ENCODE measurements at places on chromosomes 1 and 21.
A peak's percentile ranks its signal among the peaks of the same experiment; 100 is the strongest.

GRCh38 chr1:27644369-27645070, 9.5 kb upstream of the FGR start:
- DNase-seq = no peak

DNA sequence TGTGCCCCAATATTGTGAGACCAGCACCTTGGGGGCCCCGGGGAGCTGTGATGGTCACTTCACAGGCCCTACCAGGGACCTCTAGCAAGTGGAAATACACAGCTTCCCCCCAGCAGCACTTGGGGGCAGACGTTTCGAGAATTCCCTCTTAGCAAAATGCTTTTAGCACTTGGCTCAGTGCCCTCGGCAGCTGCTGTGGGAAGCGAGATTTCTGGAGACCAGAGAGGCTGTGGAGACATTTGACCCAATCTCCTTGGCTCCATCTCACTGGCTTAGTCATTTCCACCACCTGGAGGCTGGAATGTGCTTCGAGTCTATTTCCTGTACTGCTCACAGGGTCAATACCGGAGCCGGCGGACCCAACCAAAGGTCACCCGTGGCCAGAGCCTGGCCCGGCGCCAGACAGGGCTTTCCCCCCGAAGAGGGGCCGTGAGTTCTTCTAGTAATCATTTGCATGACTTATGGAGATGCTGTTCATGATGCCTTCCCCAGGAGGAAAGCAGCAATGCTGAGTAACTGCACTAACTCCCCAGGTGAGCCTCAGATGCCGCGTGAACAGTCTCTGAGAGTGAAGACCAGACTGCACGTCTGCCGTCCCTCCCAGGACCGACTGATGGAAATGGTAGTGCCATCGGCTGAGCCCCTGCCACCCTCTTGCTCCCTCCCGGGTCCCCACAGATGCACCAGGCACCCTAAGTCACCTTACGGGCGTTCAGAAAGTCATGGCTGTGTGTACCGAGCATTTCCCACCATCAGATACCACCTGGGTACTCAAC, 4.4 kb upstream of the C2CD2 start:
- DNase-seq = peak; percentile 86

DNA sequence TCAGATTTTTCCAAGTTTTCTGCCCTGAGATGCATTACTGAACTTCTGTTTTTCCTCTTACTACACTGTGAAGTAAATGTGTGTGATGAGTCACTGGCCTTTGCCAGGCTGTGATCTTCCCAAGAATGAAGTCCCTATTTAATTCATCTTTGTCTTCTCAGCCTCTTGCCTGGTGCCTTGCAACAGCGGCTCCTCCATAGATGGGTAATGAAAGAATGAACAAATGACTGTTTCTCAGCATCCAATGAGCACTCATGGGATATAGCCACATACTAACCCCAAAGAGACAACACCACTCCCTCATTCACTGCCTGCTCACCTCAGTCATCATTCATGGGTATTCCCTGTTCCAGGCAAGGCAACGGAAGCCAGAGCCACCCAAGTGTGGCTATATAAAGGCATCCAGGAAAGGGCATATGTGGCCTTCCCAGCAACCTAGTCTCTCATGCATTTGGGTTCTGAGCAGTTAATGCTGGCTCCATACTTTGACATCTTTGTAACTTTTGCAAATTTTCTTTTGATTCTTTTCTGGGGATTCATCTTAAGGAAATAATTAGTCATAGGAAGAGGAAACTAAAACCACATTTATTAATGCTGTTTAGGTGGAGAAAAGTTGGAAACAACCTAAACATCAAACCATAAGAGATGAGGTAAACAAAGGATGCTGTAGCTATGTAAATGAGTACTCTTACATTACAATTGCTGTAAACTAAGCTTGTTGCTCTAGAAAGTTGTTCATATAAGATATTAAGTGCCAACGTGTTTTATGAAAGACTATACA, 71.9 kb downstream of the HIVEP3 start:
- no peak for DNase-seq

DNA sequence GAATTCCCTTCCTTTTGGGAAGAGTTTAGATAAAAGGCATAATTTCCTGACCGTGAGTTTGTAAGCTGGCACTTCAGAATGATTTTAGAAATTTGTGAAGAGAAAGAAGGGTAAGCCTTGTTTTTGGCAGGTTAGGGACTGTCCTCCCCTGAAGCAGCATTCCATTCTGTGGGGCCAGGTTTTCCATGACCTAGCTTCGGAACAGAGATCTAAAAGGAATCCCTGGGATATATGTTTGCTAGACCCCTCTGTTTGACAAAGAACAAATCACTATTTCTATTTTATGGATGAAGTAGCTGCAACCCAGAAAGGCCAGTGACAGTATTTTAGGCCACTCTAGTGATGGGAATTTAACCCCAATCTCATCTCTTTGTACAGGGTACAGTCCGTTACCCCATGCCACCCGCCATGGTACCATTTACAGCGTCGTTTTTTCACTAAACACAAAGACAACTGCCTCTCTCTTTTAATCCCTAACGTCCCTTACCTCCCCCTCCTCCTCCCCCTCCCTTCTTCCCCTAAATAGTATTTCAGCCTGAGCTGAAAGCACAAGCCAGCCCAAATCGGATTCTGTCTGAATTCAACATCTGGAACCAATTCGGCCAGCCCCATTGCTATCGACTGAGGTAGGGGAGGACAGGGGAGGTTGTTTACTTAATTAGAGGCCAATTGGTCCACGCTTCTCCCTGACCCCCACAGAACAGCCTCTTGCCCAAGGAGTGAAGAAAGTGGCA, 23.4 kb upstream of the IKBKE start:
- peak; percentile 48 for DNase-seq

GRCh38 chr1:6996371-6996770, 211.1 kb downstream of the CAMTA1 start:
- DNase-seq = no peak

DNA sequence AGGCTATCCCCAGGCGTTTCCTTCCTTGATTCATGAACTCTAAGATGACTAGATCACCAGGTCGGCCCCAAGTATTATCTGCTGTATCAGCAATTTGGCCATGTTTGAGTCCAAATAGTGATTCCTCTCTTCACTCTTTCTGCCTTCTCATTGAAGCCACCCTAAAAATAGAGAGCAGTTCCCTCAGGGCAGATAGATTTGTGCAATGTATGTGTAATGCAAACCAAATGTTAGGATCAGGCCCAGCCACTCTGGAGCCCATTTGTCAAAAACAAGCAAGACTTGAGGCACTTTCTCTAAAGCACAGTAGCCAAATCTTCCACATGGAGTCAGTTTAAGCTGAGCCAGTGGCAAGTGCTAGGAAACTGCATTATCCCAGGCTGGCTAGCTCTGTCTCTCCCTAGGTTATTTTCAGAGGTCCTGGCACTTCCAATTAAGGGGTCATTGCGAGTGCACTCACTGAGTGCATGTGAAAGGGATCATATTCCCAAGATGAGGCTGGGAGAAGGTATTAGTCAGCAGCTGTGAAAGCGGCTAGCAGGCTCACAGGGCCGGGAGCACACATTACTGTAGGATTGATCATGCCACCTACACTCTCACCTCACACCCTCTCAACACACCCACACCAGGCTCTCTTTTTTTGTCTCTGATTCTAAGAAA, 97.9 kb upstream of the RAB3GAP2 start:
- peak; percentile 75 for DNase-seq

DNA sequence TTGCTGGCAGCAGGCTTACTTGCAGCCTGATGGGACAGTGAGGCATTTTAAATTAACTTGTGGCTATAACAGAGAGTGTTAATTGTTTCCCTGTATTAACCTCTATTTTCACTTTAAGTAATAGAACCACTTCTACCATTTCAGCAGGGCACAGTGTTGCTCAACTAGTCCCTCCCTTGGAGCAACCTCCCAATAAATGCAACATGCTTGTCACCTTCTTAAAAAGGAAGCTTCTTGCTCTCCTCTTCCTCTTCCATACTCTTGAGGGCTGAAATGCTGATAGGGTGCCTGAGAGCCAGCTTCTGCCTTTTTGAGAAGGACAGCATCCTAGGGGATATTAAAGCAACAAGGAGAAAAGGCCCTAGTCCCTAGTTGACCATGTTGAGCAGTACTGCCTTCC, 52.1 kb downstream of the C4BPA start:
- no peak for DNase-seq

- no peak for DNase-seq
These were observed 79.7 kb downstream of the PLPPR5 start for GRCh38 chr1:98924977-98925376.

DNA sequence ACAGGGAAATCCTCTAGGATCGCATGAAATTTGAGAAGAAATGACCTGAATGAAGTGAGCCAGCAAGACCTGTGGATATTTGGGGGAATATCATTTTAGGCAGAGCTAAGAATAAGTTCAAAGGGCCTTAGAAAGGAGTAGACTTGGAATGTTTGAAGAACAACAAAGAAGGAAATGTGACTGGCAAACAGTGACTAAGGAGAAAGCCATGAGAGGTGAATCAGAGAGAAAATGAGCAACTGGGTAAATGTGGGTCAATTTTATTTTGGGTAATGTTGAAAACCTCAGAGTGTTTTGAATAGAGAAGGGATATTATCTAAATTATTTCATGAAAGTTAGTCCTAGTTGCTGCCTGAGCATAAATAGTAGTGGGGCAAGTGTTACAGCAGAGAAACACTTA, 672.8 kb downstream of the LMO4 start:
- DNase-seq = no peak

DNA sequence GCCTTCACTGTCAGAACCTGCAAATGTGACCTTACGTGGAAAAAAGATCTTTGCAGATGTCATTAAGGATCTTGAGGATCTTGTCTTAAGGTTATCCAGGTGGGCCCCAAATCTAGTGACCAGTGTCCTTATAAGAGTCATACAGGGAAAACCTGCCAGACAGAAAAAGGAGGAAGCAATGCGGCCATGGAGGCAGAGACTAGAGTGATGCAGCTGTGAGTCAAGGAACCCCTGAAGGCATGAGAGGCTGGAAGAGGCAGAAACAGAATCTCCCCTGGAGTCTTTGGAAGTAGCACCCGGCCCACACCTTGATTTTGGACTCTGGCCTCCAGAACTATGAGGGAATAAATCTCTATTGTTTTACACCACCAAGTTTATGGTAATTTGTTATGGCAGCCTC, 36.5 kb upstream of the DNASE2B start:
- no peak for DNase-seq

- no peak for DNase-seq
These were observed 611 bp upstream of the ZSWIM5 start for GRCh38 chr1:45206808-45207623.

GRCh38 chr1:12166834-12167492, at the start of gene TNFRSF1B:
Gene TNFRSF1B (plus strand): TSS chr1:12166991. CDS start chr1:12167092, 101 bp downstream.
- DNase-seq = peak; percentile 67

- no peak for DNase-seq
These were observed 56.8 kb upstream of the IPO9 start for GRCh38 chr1:201772178-201772577.

- no peak for DNase-seq
These were observed 196.0 kb downstream of the URB2 start for GRCh38 chr1:229822026-229822425.

DNA sequence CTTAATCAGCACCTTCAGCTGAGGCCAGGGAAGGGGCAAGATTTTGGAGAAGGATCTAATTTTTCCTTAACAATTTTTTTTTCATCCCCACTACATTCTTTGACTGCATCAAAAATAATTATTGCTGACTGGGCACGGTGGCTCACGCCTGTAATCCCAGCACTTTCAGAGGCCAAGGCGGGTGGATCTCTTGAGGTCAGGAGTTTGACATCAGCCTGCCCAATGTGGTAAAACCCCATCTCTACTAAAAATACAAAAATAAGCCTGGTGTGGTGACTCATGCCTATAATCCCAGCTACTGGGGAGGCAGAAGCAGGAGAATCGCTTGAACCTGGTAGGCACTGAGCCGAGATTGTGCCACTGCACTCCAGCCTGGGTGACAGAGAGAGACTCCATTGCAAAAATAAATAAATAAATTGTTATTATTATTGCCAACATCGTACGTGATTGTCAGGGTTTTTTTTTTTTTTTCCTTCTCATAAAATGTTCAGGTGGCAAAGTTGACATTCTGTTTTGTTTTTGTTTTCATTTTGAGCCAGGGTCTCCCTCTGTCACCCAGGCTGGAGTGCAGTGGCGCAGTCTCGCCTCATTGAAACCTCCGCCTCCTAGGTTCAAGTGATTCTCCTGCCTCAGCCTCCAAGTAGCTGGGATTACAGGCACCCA, 37.3 kb upstream of the MORC3 start:
- no peak for DNase-seq

GRCh38 chr1:115295904-115296696, 41.9 kb downstream of the NGF start:
- peak; percentile 56 for DNase-seq

DNA sequence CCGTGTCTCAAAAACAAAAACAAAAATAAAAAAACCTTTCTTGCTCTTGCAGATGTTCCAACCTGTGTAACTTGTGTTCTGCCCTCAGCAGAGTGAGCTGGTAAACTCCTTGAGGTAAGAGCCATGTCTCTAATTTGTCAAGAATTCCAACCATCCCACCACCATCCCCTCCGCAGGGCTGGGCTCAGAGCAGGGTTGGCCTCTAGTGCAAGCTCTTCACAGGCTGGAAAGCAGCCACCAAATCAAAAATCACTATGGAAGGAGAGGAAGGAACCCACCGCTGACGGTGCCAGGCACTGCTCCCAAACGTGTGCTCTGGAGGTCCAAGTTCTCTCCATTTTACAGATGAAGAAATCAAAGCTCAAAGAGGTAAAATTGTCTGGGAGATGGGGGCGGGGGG, 9.4 kb downstream of the PLEKHA6 start:
- DNase-seq = no peak

DNA sequence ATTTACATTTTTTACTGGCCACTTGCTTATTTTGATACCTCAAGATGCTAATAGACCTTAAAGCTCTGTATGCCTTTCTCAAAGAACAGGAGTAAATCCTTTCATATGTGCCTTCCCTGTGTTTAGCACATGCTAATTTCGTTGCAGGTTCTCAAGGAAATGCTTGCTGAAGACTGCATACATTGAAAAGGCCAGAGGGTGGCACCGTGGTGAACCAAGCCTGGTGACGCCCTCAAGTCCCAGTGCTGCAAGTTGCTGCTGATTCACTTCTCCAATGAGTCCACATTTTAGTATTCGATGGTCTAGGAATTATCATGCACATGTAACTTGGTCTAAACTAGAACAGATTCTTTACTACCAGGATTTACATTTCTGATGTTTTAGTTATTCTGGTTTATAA, 94.1 kb downstream of the CLDN17 start:
- no peak for DNase-seq

DNA sequence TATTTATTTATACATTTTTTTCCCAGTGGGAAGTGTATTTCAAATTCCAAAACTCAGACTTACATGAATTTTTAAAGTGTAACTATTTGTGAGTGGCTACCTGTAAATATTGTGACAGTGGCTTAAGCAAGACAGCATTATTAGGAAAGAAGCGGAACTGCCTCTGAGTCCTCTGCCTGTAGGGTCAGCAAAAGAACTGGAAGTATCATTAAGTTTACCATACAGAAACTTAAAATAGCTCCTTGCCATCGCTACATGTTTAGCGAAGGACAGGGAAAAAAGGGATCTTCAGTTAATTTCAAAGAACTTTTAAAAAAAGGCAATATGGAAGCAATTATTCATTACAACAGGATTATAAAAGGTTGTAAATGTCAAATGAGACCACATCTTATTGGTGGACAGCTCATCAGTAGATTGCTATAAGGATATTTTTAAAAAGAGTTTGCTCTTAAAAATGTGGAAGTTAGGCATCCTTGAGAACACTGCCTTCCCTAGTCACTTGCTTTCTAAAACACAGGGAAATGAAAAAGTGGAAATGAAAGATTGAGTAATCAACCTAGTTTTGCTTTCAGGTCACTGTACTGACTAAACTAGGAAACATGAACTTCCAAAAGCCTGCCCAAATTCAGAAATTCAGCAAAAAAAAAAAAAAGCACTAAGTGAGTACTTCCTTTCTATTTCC, 39.2 kb downstream of the NSL1 start:
- no peak for DNase-seq

All from hindlimb muscle (tissue), 1 donor.